Activated T-cell treated with anti-CD3 and anti-CD28 coated beads, Interleukin-2, amount 50 U/mL, for 72 hours (primary cell): ENCODE measurements at places on chromosomes 4 and X. TPM values are rescaled to one million over a fixed set of nuclear protein-coding genes. Genes with fewer than 3 reads are reported as not detected.

Gene HTN1
- not detected for total RNA-seq

DNA sequence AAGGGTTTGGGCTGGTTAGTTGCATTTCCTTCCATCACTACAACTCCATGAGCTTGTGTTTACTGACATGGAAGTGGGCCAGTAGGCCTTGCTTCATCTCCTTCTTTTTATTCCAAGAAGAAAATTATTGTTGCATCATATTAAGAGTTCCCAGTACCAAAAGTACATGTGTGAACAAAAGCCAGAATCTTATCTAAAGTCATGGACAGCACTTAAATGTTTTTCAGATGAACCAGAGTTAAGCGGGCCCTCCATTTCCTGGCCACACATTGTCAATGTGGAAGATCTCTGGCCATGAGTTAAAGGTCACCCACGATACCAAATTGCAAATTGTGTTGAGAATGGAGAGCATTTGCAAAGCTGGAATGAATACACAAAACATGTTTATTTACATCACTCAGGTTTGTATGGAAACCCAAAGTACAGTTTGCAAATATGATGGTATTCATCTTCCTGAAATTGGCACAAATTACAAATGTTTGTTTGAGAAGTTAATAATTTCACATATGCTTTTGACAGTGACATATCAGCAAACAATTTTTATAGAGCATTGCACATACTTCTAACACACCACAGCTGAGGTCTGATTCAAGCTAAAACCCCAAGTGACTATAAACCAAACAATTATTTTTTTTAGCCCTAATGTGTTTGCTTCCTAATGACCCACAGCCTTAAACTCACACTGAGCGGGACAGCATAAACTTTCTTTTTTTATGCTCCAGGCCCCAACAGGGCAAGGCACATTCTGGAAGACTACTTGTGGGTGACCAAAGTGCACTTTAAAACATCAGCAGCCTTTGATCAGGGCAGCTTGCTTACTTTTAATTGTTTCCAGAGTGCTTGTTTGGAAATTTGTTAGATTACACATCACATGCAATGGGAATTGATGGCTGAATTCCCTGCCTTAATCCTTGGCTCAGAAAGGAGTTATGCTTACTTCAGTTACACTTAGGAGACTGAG is 502.9 kb upstream of the SLIT2 start:
- DNase-seq: no peak

DNA sequence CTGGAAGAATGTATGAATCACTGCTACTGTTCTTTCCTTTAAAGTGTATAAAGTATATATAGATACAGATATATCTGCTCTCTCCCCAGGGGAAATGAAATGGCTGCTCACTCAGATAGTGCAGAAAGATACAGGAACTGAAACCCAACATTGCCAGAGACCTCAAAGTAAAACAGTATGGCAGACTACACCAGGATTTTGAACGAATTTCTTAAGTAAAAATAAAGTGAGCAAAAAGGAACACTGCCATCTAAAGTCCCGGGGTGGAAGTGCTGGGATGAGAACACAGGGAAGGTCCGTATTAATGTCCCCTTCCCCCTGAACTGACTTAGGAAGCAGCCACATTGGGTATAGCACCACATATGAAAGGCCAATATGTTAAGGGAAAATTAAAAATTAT is 93.4 kb downstream of the TMA16 start:
- DNase-seq: no peak

GRCh38 chrX:138711399-138712347 is at the start of gene FGF13:
TSS of gene FGF13 (minus strand) at chrX:138711717. CDS start at chrX:138711003, 714 bp downstream.
- DNase-seq: peak; percentile 1
